ENCODE measurements at places on chromosomes 12 and 14. TPM values are rescaled to one million over a fixed set of nuclear protein-coding genes. Genes with fewer than 3 reads are reported as not detected.

SPIC gene
- not detected for total RNA-seq

OTX2 gene
- total RNA-seq, result not detected

OLR1 gene
- not detected for total RNA-seq

ARHGAP9 gene
- 363 TPM for total RNA-seq

CYP27B1 gene
- 4.5 TPM for total RNA-seq

L2HGDH gene
- total RNA-seq, result 13.5 TPM

ASB2 gene
- total RNA-seq, result 177 TPM

CLEC14A gene
- total RNA-seq, result not detected

ATP2A2 gene
- total RNA-seq, result 144 TPM

RARG gene
- total RNA-seq, result 38.8 TPM

APOF gene
- not detected for total RNA-seq

JAG2 gene
- total RNA-seq, result 0.76 TPM

GPR162 gene
- not detected for total RNA-seq

MYF5 gene
- not detected for total RNA-seq

SETD1B gene
- total RNA-seq, result 33.7 TPM

TNFAIP2 gene
- not detected for total RNA-seq

WSCD2 gene
- not detected for total RNA-seq

GALNT16 gene
- 0.16 TPM for total RNA-seq
